ENCODE measurements at places on chromosomes 11 and 22.

- DNase-seq, result no peak
These were observed 1.8 kb downstream of the PRSS23 start for GRCh38 chr11:86802146-86802545.

DNA sequence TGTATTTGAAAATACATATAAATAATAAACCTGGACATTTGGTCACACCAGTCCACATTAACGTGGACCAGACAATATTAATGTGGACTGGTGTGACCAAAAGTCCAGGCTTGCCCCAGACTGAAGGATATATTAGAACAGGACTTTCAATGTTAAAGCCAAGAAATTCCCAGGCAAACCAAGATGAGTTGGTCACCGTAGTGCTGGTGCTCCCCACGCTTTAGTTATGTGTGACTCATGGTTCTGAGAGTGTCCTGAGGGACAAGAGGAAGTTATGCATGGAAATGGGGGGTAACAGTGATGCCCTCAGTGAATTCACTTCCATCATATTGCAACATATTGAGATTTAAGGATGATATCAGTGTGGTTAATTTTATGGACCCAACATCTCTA lies 31.4 kb downstream of the POU2AF1 start:
- no peak for DNase-seq

DNA sequence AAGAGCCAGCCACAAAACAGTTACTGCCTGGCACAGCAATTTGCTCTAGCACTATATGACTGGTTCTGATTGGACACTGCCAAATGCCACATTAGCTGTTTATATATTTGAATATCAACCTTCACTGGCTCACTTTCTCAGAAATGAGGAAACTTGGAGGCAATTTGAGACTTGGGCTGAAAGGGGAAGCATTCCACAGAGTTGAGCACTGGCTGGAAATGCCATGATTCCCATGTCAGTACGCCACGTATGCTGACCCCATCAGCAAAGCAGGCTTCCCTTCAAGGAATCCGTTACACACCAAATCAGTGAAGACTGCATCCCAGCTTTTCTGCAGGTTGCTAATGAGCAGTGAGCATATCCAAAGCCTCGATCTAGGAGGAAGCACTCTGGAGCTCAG lies 34.7 kb downstream of the GALNT18 start:
- DNase-seq, result no peak

- DNase-seq, result no peak
These were observed 57.8 kb downstream of the PISD start for GRCh38 chr22:31604137-31604705.

- no peak for DNase-seq
These were observed 70.3 kb downstream of the SCUBE1 start for GRCh38 chr22:43272869-43273318.

GRCh38 chr11:126339073-126339862 lies 16.2 kb upstream of the ST3GAL4 start:
- DNase-seq, result no peak
